T-helper 2 cell treated with Interferon-gamma antibody and Interleukin-4, amounts not matched to agents 5 μg/mL and 100 μg/mL, for 36 hours (primary cell): ENCODE measurements at places on chromosomes 1 and 21.

GRCh38 chr1:191517826-191518225 lies 640.4 kb upstream of the RGS18 start:
- no peak for DNase-seq

DNA sequence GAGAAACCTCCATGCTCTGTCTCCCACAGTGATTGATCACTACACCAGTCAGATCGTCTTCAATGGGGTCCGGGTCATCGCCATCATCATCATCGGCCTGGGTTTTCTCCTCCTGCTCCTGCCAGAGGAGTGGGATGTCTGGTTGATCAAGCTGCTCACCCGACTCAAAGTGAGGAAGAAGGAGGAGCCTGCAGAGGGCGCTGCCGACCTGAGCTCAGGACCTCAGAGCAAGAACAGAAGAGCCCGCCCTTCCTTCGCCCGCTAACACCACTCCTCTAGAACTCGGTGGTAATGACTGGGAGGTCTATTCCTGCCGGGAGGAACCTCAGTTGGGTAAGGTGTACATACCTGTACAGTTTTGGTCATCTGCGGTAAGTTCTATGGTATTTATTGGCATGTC lies 50.3 kb upstream of the COA6 start:
- DNase-seq: peak; percentile 57

DNA sequence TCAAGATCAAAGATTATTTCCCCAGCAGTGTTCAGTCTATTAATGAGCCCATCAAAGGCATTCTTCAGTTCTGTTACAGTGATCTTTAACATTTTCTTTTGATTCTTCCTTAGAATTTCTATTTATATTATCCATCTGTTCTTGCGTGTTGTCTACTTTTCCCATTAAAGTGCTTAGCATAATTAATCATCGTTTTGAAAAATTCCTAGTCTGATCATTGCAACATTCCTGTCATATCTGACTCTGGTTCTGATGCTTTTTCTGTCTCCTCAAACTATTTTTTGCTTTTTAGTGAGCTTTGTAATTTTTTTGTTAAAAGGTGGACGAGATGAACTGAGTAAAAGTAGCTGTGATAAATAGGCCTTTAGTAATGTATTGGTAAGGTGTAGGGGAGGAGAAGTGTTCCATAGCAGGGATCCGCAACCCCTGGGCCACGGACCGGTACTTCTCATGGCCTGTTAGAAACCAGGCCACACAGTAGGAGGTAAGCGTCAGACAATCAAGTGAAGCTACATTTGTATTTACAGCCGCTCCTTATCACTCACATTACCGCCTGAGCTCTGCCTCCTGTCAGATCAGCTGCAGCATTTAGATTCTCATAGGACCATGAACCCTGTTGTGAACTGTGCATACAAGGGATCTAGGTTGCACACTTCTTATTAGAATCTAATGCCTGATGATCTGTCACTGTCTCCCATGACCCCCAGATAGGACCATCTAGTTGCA lies 163.3 kb downstream of the PIK3R3 start:
- no peak for DNase-seq

DNA sequence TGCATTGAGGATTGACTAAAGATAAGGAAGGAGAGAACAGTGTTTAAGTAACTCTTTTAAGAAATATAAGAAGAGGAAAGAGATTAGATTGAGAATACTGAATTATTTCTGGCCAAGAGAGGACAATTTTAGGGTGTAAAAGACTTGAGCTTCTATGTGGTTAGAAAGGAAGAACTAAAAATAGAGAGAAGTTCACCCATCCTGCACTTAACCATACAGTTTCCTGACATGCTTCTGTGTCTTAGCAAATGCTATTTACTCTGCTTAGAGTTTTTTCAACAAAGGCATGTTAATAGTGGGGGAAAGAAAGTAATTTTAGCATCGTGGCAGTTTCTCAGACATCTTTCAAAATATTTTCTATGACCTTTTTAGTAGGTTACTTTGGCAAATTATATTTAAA lies 122.8 kb upstream of the GPR52 start:
- no peak for DNase-seq

DNA sequence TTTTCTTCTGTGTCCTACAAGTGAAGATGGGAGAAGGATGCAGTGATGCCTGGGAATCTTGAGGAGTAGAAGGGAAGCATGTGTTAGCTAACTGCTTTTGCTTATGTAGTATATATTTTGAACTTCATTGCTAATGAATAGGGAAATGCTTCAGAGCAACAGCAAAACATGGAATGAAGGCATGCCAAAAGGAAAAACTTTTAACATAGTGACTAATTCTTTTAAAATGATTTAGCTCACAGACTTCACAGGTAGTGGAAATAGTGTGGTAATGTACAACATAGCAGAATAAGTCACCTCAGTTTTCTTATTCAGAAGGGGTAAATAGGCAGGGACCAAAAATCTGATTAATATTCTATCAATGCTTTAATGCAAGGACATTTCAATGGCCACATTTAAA lies 95.5 kb downstream of the LYPLAL1 start:
- DNase-seq: no peak

GRCh38 chr1:230629511-230629910 lies 12.8 kb upstream of the COG2 start:
- no peak for DNase-seq

DNA sequence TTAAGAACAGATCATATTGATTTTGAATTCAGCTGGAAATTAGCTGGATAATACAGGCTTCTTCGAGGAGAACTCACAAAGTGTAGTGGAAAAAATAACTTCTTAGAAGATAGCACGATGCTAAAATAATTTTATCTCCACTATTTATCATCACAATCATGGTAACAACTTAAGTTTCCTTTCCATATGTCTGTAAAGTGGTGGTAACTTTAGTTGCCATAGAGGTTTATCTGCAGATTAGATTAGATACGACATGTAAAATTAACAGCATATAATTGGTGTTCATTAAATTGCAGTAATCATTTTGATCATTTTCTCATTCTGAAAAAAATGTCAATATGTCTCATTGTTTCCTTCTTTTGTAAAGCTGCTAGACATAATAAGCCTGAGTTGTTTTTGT lies 921.5 kb downstream of the KCNT2 start:
- no peak for DNase-seq

- DNase-seq: no peak
Observed at GRCh38 chr1:178934546-178934945, 63.7 kb upstream of the ANGPTL1 start.

- DNase-seq: no peak
Observed at GRCh38 chr1:203691447-203691846, 64.8 kb downstream of the ATP2B4 start.

GRCh38 chr1:40825996-40826395 lies 36.2 kb downstream of the CITED4 start:
- DNase-seq: no peak

- DNase-seq: no peak
Observed at GRCh38 chr1:151939779-151940178, 30.5 kb upstream of the THEM4 start.

DNA sequence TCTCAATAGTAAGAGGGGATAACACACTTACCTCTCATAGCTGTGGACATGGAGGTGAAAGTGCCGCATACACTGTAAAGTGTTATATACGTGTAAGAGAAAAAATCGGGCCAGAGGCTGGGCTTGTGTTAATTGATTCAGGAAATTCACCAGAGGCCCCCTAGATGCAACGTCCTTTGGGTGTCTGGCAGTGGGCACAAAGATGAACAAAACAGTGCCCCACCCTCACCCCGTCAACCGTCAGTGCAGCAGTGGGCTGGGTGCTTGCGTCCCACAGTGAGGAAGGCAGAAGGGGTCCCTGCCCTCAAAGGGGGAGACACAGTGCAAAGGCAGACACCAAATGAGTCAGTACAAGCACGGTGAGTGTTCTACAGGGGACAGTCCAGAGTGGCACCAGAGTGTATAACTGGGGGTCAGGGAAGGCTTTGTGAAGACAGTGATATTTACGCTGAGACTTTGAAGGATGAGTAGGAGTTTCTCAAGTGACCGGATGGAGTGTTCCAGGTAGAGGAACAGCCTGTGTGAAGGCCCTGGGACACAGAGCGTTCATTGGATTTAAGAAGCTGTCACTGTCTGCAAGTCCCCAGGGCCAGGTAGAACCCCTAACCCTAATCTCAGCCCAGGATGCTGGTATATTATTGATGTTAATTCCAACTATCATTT lies 6.6 kb upstream of the MTFR1L start:
- no peak for DNase-seq

DNA sequence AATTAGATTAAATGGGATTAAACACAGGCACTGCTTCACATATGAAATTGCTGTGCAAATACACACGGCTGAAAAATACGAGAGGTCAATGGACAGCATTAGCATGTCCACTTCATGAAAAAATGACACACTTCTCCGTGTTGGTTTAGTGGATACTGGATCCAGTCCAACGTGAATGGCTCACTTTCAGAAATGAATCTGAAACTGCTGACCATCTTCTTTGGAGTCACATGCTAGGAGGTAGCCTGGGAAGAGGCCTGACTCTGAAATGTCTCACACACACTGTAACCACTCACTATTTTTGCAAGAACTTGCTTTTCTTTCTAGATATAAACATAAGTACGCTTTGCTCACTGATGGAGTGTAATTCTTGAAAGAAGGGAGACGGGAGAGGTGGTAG lies 127.3 kb downstream of the HLCS start:
- no peak for DNase-seq

GRCh38 chr1:188350104-188350503 lies 1521.4 kb downstream of the PLA2G4A start:
- DNase-seq: no peak

DNA sequence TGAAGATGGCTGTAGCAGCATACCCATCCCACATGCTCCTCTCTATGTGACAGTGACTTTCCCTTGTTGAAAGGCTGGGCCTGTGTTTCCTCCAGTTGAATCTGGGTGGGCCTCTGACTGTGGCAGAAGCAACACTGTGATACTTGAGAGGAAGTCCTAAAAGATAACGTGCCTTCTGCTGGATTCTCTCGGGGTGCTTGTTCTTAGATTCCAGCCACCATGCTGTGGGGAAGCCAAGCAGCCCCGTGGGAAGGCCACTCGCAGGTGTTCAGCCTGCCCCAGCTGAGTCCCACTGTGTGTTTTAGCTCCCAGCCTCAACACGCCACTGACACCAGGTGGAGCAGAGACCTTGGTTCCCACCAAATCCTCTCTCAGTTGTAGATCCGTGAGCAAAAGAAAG lies 31.5 kb downstream of the TRAPPC10 start:
- DNase-seq: no peak
